ENCODE measurements at places on chromosomes 5 and 9.
A peak's percentile ranks its signal among the peaks of the same experiment; 100 is the strongest.

- no peak for DNase-seq
Observed at GRCh38 chr5:173537228-173537627, 79.2 kb downstream of the BOD1 start.

DNA sequence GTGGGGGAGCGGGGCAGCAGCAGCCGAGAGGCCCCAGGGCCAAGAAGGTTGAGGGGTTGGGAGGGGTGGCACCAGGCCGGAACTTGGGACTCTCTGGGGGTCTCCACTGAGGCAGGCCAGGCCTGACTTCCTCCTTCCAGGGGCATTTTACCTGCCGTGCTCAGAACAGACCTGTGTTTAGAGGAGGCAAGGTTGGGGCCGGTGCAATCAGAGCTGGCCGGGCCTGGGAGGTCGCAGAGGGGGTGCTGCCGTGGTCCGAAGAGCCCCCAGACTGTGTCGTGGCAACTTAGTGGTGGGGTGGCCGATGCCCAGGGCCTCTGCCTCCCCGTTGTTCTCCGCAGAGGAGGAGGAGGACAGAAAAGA, 21.8 kb downstream of the GLT6D1 start:
- DNase-seq = no peak

GRCh38 chr5:66909364-66909763, 287.2 kb downstream of the CD180 start:
- no peak for DNase-seq

DNA sequence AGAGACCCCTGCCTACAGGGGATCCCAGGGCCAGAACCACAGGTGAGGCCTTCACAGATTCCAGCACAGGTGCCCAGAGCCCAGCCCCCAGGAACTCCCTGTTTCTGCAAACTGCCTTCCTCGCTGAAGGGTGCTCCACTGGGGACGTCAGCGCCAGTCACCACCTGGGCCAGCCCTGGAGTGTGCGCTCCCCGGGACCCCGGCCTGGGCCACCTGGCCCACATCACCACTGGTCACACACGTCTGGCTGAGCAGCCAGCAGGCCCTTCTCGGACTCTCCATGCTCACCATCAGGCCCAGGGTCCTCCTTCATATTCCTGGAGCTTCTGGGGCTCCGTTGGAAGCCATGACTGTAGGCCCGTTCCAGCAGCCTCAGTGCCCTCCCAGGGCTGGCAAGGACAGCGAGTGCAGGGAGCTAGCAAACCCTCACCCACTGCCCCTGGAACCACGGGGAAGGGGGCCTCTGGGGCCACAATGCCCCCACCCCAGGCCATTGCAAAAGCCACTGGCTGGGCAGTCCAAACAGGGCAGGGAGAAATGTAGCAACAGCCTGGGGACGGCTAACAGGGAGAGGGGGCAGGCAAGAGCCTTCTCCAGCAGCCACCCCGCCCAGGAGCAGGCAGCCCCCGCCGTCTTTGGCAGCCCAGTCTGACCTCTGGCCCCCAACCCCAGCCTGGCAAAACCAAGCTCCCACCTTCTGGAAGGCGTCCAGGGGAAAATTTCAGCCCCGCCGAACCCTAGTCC, 1.3 kb downstream of the AGPAT2 start:
- DNase-seq = no peak

GRCh38 chr5:171599957-171600612, 180.6 kb downstream of the FGF18 start:
- no peak for DNase-seq

- no peak for DNase-seq
Observed at GRCh38 chr9:123571240-123571639, 215.2 kb downstream of the CRB2 start.

GRCh38 chr5:8923526-8923925, 622.3 kb downstream of the SEMA5A start:
- no peak for DNase-seq

- DNase-seq = no peak
Observed at GRCh38 chr5:29114331-29114768, 2076.0 kb upstream of the CDH9 start.

GRCh38 chr9:95515272-95516113, 1.3 kb downstream of the PTCH1 start:
- no peak for DNase-seq

- DNase-seq = no peak
Observed at GRCh38 chr5:149410071-149410470, 31.0 kb upstream of the IL17B start.

GRCh38 chr5:92371171-92371888, 988.2 kb upstream of the ARRDC3 start:
- DNase-seq = no peak

DNA sequence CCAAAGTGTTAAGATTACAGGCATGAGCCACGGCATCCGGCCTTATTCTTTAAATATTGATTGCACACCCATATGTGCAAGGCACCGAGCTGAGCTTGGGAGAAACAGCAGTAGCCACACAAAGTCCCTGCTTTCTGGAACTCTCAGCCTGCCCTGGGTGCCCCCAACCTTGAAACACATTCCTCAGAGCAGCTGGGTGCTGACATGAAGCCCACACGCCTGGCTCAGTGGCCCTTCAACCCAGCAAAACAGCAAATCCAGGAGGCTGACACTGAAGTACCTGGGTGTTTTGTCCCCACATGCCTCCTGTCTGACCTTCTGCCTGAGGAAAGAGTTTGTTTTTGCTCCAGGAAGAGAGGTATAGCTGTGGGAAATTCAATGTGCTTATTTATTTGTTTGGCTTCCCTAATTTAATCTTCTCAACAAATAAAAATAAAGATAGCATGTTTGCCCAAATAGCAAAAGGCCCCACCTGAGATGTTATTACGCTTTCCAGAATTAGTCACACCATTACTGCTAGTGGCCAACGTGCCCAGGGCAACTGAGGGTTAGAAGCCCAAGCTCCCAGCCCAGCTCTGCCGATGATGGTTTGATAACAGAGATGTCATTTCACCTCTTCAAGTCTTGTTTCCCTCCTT, 13.4 kb upstream of the TCOF1 start:
- no peak for DNase-seq

- DNase-seq = no peak
Observed at GRCh38 chr5:96595300-96596090, 66.7 kb upstream of the CAST start.

GRCh38 chr5:78364005-78364404, 3.6 kb downstream of the SCAMP1 start:
- no peak for DNase-seq

DNA sequence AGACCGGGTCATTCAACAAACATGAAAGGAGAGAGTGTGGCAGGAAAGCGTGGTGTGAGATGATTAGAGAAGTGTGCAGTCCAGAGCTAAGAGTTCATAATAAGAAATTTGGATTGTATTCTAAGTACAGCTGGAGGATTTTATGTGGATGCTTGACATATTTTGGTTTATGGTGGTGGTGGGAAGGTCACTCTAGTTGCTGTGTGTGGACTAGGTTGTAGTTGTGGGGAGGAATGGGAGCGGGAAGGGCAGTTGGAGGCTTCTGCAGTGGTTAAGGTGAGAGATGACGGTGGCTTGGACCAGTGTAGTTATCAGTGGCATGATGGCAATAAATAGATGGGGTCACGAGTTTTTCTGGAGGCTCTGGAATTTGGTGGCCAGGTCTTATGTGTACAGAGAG, 45.7 kb upstream of the GPR151 start:
- no peak for DNase-seq

GRCh38 chr5:23466401-23466912, 41.0 kb upstream of the PRDM9 start:
- DNase-seq = no peak

- no peak for DNase-seq
Observed at GRCh38 chr9:87386490-87387025, 111.1 kb upstream of the DAPK1 start.

- no peak for DNase-seq
Observed at GRCh38 chr9:80954521-80954920, 734.8 kb downstream of the TLE1 start.

DNA sequence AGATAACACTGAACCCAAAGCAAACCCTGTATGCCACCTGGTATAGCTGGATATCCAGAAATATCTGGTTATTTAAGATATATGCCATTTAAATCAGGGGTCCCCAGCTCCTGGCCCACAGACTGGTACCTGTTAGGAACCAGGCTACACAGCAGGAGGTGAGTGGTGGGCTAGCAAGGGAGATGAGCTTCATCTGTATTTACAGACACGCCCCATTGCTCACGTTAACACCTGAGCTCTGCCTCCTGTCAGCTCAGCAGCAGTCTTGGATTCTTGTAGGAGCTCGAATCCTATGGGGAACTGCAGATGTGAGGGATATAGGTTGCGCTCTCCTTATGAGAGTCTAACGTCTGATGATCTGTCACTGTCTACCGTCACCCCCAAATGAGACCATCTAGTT, 646.6 kb downstream of the TLE4 start:
- DNase-seq = no peak

GRCh38 chr9:120735415-120736126, 21.3 kb upstream of the MEGF9 start:
- peak; percentile 98 for DNase-seq

- DNase-seq = no peak
Observed at GRCh38 chr9:7613931-7614330, 185.6 kb downstream of the DMAC1 start.

DNA sequence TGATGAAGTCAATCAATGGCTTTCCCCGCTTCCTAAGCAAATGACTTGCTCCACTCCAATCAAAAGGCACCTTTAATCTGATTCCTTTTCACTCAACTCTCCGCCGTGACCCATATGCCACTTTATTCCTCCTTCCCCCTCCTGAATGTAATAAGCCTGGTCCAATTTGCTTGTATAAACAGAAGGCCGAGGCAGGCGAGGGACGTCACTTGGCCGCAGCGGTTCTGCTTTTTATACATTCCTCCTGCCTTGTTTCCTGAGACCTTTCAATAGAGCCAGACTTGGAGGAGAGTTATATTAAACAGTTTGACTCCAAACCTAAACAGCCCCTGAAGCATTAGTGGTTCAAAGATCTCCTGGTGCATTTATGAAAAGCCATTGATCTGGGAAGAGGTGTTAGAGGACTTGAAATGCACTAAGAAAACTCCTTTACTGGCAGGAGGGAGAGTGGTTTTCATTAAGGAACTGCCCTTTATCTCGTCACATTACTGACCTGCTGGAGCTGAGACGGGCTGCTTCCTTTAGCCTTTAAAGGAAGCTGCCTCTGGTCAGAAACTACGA, 273.4 kb downstream of the SLIT3 start:
- DNase-seq = no peak

GRCh38 chr5:155189476-155189875, 175.9 kb downstream of the KIF4B start:
- DNase-seq = no peak

DNA sequence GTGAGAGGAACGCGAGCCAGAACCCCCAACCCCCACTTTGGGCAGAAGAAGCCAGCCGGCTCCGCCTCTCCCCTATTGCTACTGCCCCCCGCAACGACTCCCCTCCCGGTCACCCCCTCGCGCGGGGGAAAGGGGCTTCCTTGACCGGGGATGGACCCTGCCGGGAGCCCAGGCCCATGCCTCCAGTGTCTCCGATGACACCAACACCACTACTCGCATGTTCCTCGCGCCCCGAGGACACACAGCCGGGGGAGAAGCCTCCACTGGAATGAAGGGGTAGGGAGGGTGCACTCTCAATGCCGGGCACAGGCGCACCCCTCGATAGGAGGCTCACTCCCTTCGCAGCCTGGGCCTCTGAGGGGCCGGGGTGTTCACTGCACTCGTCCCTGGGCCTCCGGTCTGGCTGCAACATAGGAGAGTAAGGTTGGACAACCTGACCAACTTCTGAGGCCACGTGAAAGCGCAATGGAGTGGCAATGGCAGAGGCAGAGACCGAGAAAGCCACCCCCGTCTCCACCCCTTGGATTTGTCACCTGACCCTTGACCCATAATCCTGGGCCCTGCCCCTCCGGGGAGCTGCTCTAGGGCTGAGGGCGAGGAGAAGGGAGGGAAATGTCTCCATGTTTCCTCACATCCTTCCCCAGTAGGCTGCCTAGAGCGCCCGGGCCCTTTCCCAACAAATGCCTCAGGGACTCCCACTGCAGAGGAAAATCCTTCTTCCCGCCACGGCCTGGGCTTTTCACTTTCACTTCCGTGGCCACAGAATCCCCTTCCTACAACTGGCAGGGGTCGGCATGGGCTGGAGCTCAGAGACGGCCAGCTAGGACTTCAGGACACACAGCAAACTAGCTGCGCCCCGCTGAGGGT, 1.1 kb upstream of the CNTFR start:
- DNase-seq = no peak

GRCh38 chr9:122219856-122220672, 8.7 kb downstream of the LHX6 start:
- DNase-seq = no peak

DNA sequence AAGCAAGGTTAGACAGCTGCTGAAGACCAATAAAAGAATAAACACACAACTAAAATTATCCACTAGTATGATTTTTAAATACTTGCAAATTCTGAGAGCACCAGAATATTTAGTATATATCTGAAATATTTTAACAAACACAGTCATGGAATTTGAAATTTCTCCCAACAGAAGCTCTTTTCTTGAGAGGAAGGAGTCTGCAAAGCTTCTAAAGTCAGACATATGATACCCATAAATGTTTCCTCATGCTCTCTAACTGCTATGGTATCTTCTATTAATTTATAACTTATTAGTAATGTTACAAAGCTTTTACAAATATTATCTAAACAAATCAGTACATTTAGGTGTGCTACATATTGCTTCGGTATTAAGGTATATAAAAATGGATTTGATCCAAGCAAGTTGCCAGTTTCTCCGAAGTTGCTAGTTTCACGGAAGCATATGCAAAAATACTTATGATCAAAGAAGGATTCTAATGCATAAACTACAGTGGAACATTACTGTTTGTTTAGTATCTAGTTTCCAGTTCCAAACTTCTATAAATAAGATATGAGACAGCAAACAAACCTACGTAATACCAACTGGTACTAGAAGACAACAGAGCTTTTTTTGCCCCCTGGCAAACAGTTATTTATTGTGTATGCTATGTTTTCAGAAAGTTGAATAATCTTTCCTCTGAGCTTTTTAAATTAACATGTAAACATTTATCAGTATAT, 22.0 kb downstream of the FNIP1 start:
- no peak for DNase-seq

Data from GF-D8 (cell line).